ENCODE measurements at places on chromosomes 4 and X. TPM values are rescaled to one million over a fixed set of nuclear protein-coding genes. Genes with fewer than 3 reads are reported as not detected.

Gene KLB
- not detected for total RNA-seq

Gene VCX3A
- not detected for total RNA-seq

Gene CTAG1A
- total RNA-seq = not detected

Gene ATP2B3
- total RNA-seq = not detected

Gene EXOC1L
- total RNA-seq = not detected

Gene GAGE12F
- not detected for total RNA-seq

Gene NPY2R
- not detected for total RNA-seq

Gene RIBC1
- total RNA-seq = 0.83 TPM

Gene EVC2
- total RNA-seq = 2.9 TPM

Gene SPANXC
- not detected for total RNA-seq

- no peak for DNase-seq
Measured at GRCh38 chrX:24877854-24878650, 137.7 kb downstream of the ARX start.

DNA sequence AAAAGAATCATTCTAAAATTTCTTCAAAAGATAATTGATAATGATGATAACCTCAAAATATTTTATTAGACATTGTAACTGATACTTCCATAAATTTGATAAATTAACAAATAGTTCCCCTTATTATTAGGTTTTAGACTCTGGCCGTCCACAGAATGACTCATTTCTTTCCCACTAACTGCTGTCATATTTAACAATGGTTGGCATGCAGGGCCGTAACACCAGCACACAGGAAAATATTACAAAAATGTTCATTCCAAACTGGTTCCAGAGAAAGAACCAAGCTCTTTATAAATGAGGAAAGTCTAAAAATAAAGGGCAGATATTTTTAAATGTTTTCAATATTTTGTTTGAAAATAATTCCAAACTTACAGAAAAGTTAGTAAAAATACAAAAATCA lies 28.2 kb downstream of the WDFY3 start:
- peak; percentile 33 for DNase-seq

DNA sequence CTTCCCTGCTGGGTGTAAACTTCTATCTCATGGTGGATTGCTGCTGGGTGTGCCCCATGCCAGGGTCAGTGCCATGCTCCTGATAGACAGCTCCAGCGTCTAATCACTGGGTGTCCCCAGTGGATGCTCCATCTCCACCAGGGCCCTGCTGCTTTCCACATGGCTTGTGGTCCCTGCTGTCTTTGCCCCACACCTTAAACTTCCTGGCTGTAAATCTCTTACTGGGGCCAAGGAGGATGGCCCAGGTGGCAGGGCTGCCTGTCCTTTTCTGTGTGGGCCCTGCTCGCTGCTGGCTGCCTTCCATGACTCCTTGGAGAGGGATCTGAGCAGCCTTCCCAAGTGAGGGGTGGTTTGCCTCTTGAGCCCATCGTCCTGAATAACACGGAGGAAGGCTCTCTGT lies 51.8 kb downstream of the RGS12 start:
- DNase-seq = no peak

DNA sequence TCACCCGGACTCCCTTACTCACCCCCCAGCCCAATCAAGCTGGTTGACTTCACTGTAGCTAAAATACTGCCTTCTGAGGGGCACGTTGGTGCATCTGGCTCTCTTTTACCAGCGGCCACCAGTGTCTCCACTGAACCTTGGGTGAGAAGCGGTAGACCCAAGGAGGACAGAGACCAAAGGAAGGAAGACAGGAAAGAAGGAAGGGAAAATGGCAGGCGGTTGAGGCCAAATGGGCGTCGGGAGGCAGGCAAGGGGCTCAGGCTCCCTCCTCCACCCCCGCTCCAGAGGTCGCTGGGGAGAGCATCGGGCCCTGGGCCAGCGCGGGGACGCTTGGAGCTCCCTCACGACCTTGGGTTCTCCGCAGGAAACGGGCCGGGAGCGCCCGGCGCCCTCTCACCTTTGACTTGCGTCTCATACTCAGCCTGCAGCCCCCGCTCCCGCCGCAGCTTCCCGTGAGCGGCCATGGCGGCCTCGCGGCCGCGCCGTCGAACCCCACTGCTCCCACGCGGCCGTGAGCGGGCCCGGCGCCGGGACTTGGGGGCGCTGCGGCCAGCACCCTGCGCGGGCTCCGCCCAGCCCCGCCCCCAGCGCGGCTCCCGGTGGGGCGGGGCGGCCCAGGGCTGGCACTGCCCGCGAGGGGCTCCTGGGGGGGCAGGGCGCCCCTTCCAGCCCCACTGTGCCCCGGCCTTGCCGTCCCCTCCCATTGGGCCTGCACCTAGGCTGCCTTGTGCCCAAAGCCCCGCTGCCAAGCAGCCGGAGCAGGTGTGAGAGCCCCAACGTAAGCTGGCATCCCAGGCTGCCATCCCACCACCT lies at the start of gene ARHGAP4:
Gene ARHGAP4, minus strand, starts transcription at position 526 of the 813 bp plus-strand sequence. Its CDS starts 62 bp downstream, at position 464.
- DNase-seq = no peak

- no peak for DNase-seq
Measured at GRCh38 chrX:149682956-149683947, 28.6 kb upstream of the MAGEA11 start.

DNA sequence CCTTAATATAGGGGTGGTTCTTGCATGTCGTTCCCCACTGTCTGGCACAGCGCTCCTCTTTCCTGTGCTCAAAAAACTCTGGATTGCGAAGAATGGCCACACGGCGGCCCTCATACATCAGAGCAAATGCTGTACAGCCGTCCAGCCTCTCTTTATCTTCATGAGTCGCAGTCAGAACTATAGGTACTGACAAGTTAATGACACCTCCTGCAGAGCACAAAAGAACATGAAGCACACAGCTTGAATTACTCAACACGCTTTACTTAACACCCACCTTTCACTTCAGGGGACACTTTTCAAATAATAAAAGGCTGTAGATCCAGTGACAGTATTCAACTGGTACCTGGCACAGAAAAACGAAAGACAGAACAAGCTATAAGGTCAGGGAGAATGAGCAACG lies 65.3 kb downstream of the PAPSS1 start:
- DNase-seq = no peak

- peak; percentile 23 for DNase-seq
Measured at GRCh38 chr4:163755013-163755412, 260.5 kb downstream of the TMA16 start.

DNA sequence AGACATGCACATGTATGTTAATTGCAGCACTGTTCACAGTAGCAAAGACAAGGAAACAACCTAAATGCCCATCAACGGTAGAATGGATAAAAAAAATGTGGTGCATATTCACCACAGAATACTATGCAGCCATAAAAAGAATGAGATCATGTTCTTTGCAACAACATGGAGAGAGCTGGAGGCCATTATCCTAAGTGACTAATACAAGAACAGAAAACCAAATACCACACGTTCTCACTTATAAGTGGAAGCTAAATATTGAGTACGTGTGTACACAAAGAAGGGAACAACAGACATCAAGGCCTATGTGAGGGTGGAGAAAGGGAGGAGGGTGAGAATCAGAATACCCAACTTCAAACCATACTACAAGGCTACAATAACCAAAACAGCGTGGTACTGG lies 17.4 kb upstream of the LNX1 start:
- no peak for DNase-seq

DNA sequence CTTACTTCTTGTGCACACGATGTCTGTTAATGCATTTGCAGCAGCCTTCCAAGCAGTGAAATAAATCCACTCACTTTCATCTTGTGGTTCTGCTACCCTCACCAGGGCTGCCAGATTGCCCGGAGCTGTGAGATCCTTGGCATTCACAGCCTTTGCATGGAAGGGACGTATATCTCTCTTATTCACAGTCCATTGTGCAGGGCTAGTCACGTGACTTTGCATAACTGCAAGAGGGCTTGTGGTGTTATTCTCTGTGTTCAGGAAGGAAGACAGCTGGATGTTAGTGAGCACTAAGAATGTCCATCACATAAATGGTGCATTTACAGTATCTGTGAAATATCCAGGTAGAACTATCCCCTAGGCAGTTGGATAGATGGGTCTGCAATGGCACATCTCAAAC lies 96.5 kb upstream of the BEND4 start:
- no peak for DNase-seq

DNA sequence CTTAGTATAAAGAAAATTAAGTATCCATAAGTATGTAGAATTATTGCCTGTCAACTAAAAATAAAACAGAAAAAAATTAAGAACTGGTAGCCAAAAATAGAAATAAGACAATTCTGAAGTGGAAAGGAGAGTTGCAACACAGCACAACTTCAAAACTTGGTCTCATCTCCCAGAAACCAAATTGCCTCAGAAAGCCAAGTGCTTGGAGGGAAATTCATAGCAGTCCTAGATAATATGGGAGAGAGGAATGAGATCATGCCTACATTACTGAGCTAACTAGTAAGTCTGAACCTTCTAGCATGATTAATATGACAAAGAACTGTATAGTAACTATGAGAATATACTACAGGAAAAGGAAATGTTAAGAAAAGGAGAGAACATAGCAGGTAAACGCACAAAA lies 256.5 kb downstream of the LDB2 start:
- DNase-seq = no peak

DNA sequence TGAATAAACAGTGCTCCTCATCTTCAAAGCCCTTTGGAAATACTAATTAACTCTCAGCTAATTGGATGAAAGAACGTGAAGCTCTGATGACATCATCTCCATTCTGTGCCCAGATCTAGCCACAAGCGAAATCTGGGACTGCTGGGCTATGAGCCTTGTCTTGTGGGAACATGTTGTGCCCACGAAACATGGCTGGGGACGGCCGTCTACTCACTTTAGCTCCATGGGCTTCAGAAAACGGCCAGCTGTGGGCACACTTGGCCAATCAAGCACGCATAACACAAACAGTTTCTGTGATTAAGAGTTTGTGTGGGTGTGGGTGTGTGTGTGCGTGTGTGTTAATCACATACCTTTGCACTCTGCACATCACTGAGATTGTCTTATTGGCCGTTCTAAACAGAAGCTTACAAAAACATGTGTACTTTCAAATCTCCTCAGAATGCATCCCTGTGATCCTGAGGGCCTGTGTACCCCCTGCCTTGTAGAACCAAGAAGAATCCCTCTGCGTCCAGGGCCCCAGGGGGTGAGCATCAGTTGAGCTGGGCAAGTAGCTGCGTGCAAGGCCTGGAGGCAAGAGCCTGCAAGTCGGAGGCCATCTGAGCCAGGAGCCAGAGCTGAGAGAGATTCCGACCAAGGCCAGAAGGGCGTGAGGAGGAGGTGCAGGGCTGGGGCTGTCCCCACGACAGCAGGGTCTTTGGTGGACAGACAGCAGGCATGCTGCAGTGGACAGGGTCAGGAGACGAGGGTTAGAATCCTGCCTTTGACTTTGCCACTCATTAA lies 18.7 kb upstream of the ZNF185 start:
- DNase-seq = peak; percentile 87
